Stimulated activated naive B cell treated with anti-CD40 and anti-IgM and Interleukin-4, amounts not matched to agents 10 μg/mL and 1 μg/mL and 100 μg/mL, for 72 hours (primary cell): ENCODE measurements at places on chromosomes 13 and 19.

DNA sequence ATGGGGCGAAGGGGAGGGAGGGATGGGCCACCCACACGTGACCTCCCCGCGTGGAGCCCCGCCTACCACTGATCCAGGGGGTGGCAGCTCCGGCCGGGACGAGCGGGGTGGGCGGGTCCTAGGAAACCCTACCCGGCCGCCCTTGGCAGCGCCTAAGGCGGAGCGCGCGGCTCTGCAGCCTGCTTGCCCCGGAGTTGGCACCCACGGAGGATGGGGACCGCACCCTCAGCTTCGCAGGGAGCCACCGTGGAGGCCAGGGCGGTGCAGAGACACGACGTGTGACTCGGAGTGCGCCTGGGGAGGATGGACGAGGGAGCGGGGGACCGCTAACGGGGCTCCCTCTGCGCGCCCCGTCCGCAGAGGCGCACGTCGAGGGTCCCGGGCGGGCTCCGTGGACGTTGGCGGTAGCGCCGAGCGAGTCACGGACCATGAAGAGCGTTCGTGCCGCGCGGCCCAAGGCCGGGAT lies at the start of gene RGS9BP:
TSS of gene RGS9BP (plus strand) at position 129 of the 466 bp plus-strand sequence. CDS start 416 bp downstream, outside the sequence.
- DNase-seq = peak; percentile 32

DNA sequence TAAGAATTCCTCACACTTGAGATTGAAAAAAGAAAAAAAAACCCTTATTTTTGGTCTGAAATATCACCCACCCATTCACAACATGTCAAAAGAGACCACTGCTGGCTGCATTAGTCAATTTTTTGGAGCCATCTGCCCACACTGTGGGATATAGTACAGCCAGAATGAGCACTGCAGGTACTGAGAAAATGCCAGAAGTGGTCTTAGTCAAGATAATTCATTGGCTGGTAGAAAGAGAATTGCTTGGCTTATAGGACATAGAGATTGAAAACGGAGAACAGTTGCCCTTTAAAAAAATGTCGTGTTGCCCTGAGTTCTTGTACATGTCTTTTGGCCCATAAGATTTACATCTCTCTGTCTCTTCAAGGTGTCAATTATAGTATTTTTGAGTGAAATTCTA lies 1899.5 kb downstream of the OLFM4 start:
- DNase-seq = no peak

GRCh38 chr13:18998389-18998788 lies 183.2 kb downstream of the TUBA3C start:
- no peak for DNase-seq

- DNase-seq = no peak
Observed at GRCh38 chr13:113959198-113959597, 14.7 kb downstream of the C13orf46 start.

- peak; percentile 49 for DNase-seq
Observed at GRCh38 chr19:49570138-49570856, 10.1 kb downstream of the NOSIP start.
